ENCODE measurements at places on chromosomes 7 and 10.

- no peak for DNase-seq
Observed at GRCh38 chr10:6314620-6315205, 112.0 kb downstream of the PFKFB3 start.

GRCh38 chr10:2279711-2280110, 542.4 kb upstream of the ADARB2 start:
- DNase-seq: no peak

DNA sequence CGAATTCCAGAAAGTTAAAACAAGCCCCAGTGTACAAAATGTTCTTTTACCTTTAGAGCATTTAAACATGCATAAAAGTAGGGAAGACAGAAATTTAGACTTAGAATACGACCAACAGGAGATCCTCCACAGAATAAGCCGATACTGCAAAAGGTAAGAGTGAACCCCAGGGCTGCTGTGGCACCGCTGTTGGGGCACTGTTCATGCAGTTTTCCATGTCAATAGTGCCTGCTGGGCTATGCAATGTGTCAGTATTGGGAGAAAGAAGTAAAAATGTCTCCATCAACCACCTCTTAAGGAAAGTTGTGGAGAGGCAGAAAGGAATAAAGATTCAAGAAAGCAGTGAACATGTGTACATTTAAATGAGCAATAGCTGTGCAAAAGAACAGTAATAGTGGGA, 326.5 kb upstream of the SEMA3C start:
- DNase-seq: no peak

- DNase-seq: no peak
Observed at GRCh38 chr7:128427289-128427891, 17.6 kb upstream of the IMPDH1 start.

GRCh38 chr10:22779331-22780019, 65.1 kb upstream of the PIP4K2A start:
- DNase-seq: no peak

GRCh38 chr7:36055207-36055606, 97.8 kb upstream of the EEPD1 start:
- DNase-seq: no peak

- DNase-seq: no peak
Observed at GRCh38 chr10:76717141-76717540, 920.5 kb downstream of the KCNMA1 start.

DNA sequence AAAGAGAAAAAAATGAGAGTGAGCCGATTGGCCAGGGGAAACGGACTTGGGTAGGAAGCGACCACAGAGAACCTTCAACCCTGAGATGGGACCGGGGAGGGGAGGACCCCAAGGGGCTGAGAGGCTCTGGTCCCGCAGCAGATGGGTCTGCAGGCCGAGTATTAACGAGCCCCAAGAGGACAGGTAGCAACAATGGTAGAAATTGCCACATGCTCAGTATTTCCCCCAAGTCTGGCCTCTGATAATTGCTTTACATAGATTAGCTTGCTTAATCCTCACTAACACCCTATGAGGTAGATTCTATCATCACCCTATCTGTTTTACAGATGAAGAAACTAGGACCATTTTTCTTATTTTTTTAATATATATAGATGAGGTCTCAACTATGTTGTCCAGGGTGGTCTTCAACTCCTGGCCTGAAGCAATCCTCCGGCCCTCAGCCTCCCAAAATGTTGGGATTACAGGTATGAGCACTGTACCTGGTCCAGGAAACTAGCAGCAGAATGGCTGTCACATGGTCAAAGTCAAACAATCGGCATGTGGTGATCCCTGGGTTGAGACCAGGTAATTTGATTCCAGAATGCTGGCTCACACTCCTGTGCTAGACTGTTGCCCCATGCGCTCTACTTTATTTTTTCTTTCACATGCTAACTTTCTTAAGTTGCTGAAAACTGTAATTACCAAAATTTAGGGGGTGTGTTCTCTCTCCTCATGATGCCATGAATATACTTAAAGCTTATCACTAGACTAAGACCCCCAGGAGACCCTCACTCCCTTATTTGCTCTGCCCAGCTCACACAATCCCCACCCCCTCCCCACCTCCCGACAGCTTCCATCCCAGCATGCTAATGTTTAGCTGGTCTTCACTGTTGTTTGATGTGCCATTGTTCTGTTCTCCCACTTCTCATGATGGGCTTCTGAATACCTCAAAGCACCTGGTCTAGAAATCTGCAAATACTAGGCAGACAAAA, 67.9 kb upstream of the AFAP1L2 start:
- DNase-seq: no peak

DNA sequence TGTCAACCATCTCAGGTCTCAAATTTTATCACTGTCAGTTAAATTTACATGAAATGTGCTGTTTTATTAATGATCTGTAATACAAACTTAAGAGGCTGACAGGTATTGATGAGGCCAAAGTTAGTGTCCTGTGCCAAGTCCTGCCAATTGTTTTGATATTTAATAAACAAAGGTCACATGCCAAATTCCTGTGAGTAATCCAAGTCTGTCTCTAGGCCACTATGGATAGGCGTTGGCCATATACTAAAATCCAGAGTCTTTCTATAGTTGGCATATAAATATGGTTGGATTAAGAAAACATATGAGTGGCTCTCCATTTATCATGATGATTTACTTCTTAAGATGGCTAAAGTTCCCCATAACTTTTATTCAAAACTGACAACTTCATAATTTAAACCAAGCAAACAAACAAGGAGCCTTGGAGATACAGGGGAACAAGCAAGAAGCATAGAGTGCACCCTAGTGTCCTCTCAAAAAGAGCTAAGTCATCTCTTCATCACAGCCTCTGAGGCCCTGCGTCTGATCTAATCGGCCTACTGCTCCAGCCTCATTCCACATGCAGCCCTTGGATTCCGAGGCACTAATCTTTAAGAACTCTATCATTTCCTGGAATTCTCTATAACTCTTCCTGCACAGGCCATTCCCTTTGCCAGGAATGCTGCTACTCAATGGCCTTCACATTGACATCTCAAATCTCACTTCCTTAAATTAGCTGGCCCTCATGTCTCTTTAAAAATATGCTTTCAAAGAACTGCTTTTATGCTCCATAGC, 32.7 kb upstream of the NRCAM start:
- no peak for DNase-seq

DNA sequence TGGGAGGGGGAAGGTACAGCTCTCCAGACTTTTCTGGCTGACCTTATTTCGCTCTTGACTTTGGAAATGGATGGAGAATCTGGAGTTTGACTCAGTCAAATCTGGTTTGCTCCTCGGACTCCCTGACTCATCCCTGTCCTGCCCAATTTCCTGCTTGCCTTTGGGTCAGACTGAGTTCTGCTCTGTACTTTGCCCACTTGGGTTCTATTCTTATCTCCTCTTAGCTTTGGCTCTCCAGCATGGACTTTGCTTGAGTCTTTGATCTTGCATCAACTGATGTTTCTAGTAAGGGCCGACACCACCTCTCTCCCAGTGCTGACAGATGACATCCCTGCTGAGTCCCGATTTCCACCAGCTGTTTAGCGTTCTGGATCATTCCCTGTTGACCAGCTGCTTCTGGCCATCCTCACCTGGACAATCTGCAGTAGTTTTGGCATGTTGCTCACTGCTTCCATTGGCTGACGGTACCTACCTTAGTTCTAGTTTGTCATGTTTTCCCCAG, 335.3 kb downstream of the SUGCT start:
- no peak for DNase-seq

Measured in activated T-cell treated with anti-CD3 and anti-CD28 coated beads, Interleukin-2, amount 50 U/mL, for 1 hour (primary cell).